ENCODE measurements at places on chromosomes 6 and 20. TPM values are rescaled to one million over a fixed set of nuclear protein-coding genes. Genes with fewer than 3 reads are reported as not detected.
A peak's percentile ranks its signal among the peaks of the same experiment; 100 is the strongest.

CCN6 gene
- total RNA-seq, result not detected

GRCh38 chr20:19940988-19941460 lies 76.1 kb upstream of the NAA20 start:
- H3K27ac ChIP-seq, result no peak overlapping the region
- no peak overlapping the region for H3K4me3 ChIP-seq
- H3K36me3 ChIP-seq, result no peaks in the 10 kb centered on the region
- DNase-seq, result no peak
- no peaks in the 10 kb centered on the region for H3K27me3 ChIP-seq

LGSN gene
- total RNA-seq, result 0.45 TPM

DNA sequence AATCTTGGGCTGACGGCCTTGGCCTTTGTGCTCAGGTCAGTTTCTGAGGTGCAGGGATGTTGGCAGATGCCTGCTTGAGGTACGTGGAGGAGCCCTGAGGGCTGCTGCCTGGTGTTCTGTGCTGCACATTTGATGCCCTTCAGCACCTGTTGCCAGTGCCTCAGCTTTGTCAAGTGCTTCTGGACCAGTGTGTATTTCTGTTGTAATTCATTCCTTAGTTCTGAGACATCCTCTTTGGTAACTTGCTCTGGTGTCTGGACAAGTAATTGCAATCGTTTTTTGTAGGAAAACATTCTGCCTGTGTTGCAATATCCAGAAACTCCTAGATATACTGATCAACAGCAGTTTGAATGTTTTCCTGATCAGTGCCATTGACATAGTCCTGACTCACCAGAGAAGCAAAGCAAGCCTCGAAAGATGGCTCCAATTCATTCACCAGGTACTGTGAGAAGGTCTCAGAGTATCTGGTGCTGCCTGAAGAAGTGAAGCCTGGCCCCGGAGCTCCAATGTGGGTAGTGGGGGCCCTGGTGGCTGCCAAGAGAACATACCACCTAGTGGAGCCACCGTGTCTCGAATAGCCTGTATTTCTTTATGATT lies 26.7 kb downstream of the ZNF337 start:
- peak; percentile 65 for DNase-seq
- H3K4me1 ChIP-seq, result no peaks in the 10 kb centered on the region
- 0 out of 2 replicates have a peak, but pooled peaks cover 3% of the 10 kb centered on the region for H3K36me3 ChIP-seq
- H3K27ac ChIP-seq, result no peak overlapping the region
- no peak overlapping the region for H3K4me3 ChIP-seq

STMND1 gene
- not detected for total RNA-seq

DNA sequence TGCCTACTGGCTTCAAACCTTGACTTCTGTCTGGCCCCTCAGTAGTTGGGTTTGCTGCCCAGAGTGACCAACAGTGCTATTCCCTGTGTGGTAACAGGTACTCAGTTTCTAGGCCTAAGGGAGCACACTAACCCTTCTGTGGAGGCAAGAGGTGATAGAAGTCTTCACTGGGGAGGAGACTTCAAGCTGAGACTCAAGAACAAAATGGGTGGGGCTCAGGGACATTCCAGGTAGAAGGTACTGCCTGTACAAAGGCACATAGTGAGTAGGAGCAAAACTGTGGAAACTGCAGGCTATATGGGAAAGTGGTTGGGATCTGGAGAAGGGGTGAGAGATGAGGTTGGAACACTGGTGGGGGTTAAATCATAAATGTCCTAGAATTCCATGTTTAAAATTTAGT lies 2.3 kb upstream of the SCAND1 start:
- H3K4me3 ChIP-seq, result no peak overlapping the region
- H3K4me1 ChIP-seq, result peaks cover 14% of the 10 kb centered on the region
- H3K27me3 ChIP-seq, result no peaks in the 10 kb centered on the region
- H3K36me3 ChIP-seq, result no peaks in the 10 kb centered on the region

GRCh38 chr20:23190557-23190956 lies 104.4 kb upstream of the CD93 start:
- H3K27ac ChIP-seq, result no peak overlapping the region
- no peaks in the 10 kb centered on the region for H3K36me3 ChIP-seq
- no peak for DNase-seq
- H3K27me3 ChIP-seq, result no peaks in the 10 kb centered on the region

- H3K4me1 ChIP-seq, result no peaks in the 10 kb centered on the region
- no peaks in the 10 kb centered on the region for H3K27me3 ChIP-seq
- no peak overlapping the region for H3K27ac ChIP-seq
Measured at GRCh38 chr20:25306991-25307903, 59.4 kb downstream of the PYGB start.

GRCh38 chr20:58344741-58345140 lies 35.2 kb downstream of the RAB22A start:
- no peaks in the 10 kb centered on the region for H3K27me3 ChIP-seq
- H3K27ac ChIP-seq, result no peak overlapping the region
- H3K36me3 ChIP-seq, result no peaks in the 10 kb centered on the region
- H3K4me3 ChIP-seq, result no peak overlapping the region
- no peak for DNase-seq
- H3K4me1 ChIP-seq, result peaks cover 20% of the 10 kb centered on the region

RGS17 gene
- total RNA-seq, result 12.1 TPM

DNA sequence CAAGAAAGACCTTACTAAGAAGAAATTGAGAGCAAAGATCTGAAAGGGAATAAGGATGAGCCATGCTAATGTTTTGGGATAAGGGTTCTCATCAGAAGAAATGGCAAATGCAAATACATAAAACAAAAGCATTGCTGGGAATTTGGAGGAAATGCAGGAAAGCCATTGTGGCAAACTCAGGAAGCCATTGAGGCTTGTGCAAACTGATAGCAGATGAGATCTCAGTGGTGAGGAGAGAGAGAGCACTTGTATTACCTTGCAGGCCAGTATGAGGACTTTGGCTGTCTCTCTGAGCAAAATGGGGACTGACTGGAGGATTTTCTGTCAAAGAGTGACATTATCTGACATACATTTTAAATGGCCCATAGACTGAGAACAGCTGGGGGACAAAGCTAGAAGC lies 103.0 kb downstream of the ADGRB3 start:
- H3K36me3 ChIP-seq, result no peaks in the 10 kb centered on the region
- peak overlapping the region; percentile 2 for H3K27ac ChIP-seq

HLA-DPB1 gene
- 37.6 TPM for total RNA-seq

DNA sequence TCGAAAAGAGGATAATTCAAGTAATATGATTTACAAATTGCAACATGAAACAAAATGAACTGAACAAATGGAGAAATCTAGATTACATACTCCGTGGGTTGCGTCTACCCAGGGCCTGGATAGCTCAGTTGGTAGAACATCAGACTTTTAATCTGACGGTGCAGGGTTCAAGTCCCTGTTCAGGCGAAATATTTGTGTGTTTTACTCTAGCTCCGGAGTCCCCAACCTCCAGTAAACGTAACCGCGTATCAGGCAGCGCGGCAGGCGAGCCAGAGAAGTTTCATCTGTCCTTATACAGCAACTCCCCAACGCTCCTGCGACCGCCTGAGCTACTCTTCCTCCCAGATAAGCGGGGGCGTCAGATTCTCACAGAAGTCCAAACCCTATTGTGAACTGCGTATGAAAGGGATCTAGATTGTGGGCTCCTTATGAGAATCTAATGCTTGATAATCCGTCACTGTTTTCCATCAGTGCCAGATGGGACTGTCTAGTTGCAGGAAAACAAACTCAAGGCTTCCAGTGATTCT lies 176.1 kb downstream of the TRIM27 start:
- peak overlapping the region; percentile 56 for H3K4me3 ChIP-seq
- H3K4me1 ChIP-seq, result peaks cover 25% of the 10 kb centered on the region
- no peaks in the 10 kb centered on the region for H3K36me3 ChIP-seq

PAX1 gene
- total RNA-seq, result not detected

- no peaks in the 10 kb centered on the region for H3K4me1 ChIP-seq
- no peak for DNase-seq
- H3K27me3 ChIP-seq, result no peaks in the 10 kb centered on the region
- no peak overlapping the region for H3K4me3 ChIP-seq
- no peak overlapping the region for H3K27ac ChIP-seq
Measured at GRCh38 chr20:20065361-20065760, 13.0 kb downstream of the CFAP61 start.

DNA sequence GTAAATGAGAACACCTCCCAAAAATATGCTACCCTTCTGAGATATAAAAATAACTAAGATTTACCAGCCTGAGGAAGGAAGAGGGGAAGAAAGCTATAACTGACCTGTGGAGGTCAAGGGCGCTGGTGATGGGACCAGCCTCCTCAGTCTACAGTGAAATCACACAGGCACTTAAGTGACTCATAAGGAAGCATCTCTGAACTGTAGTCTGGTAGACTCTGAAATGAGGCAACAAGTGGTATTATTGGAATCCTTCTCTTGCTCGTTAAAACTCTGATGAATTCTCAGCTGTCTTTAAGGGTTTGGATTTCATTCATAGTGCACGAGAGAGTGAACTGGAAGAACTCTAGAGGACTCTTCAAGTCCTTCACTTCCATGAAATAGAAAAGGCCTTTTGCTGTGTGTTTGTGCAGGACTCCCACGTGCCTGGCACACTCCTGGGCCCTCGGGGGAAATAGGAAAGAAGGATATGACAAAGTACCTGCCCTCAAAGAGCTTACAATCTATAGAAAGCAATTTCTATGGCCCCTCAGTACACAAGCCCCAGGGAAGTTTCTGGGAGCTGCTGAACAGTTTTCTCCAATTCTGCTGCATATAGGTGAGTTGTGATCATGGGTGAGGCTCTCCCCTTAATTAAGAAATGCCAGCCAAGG lies 231.8 kb upstream of the RREB1 start:
- no peaks in the 10 kb centered on the region for H3K27me3 ChIP-seq
- no peak overlapping the region for H3K4me3 ChIP-seq
- no peak overlapping the region for H3K27ac ChIP-seq
- no peaks in the 10 kb centered on the region for H3K4me1 ChIP-seq
- DNase-seq, result no peak

JPH2 gene
- total RNA-seq, result 0.78 TPM

DNA sequence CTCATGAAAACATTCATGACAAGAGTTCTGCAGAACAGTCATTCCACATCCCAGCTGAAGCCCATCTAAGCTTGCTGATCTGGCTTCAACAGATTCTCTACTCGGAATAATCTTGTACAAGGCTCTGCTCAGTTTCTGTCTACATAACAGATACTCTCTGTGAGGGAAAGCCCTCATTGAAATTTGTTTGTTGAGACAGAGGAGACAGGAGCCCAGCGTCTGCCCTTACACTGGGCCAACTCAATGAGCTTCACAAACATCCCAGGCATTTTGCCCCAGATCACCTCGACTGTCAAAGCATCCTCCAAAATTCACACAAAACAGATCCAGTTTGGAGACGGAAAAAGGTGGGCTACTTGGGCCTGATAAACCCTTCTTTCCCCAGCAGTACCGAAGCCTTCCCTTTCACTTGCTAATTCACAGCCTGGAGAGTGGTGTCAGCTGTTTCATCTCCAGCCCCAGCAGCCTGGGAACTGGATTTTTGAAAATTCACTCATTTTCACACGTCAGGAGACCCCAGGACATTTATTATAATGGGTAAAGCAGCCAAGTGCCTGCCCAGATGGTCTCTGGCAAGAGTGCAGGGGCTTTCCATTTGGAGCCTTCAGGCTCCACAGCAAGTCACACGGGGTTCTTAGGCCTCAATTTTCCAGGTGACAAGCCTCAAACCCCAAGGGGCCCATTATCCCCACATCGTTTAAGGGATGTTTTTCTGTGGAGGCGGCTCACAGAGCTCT lies 7.3 kb downstream of the CCDC167 start:
- 0 out of 2 replicates have a peak overlapping the region, but pooled peaks have one; percentile 50 for H3K27ac ChIP-seq
- no peak overlapping the region for H3K4me3 ChIP-seq
- no peaks in the 10 kb centered on the region for H3K27me3 ChIP-seq
- DNase-seq, result peak; percentile 52
- no peaks in the 10 kb centered on the region for H3K36me3 ChIP-seq
- peaks cover 15% of the 10 kb centered on the region for H3K4me1 ChIP-seq

- H3K4me1 ChIP-seq, result no peaks in the 10 kb centered on the region
- H3K36me3 ChIP-seq, result no peaks in the 10 kb centered on the region
- no peak overlapping the region for H3K27ac ChIP-seq
- H3K4me3 ChIP-seq, result no peak overlapping the region
Measured at GRCh38 chr6:3825851-3826581, 23.2 kb upstream of the FAM50B start.

DNA sequence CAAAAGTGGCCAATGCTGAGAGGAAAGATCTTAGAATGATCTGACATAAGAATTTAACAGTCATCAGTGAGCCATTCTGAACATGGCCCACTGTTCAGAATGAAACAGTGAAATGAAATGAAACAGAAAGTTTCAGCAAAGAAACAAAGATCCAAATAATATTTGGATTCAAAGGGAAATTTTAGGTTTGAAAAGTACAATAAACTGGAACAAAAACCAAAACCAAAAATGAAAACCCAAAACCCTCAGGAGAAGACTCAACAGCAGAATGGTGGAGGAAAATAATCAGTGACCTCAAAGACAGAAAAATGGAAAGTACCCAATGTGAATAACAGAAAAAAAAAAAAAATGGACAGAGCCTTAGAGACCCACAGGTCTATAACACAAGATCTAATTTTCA lies 66.1 kb upstream of the EMILIN3 start:
- no peak overlapping the region for H3K4me3 ChIP-seq
- no peak overlapping the region for H3K27ac ChIP-seq
- peaks cover 22% of the 10 kb centered on the region for H3K36me3 ChIP-seq
- DNase-seq, result no peak
- no peaks in the 10 kb centered on the region for H3K4me1 ChIP-seq

- no peak for DNase-seq
- no peak overlapping the region for H3K27ac ChIP-seq
- H3K4me1 ChIP-seq, result no peaks in the 10 kb centered on the region
- H3K36me3 ChIP-seq, result no peaks in the 10 kb centered on the region
Measured at GRCh38 chr6:71368284-71368683, 79.7 kb downstream of the OGFRL1 start.

GRCh38 chr6:13834790-13835189 lies 20.4 kb upstream of the MCUR1 start:
- no peak for DNase-seq
- no peak overlapping the region for H3K27ac ChIP-seq
- H3K27me3 ChIP-seq, result no peaks in the 10 kb centered on the region
- H3K36me3 ChIP-seq, result no peaks in the 10 kb centered on the region
- H3K4me3 ChIP-seq, result no peak overlapping the region

- H3K36me3 ChIP-seq, result no peaks in the 10 kb centered on the region
- no peak overlapping the region for H3K4me3 ChIP-seq
- peaks cover 29% of the 10 kb centered on the region for H3K4me1 ChIP-seq
- DNase-seq, result peak; percentile 42
Measured at GRCh38 chr20:31596831-31597480, 8.1 kb upstream of the ID1 start.

GRCh38 chr20:11271319-11271718 lies 597.5 kb upstream of the JAG1 start:
- no peak overlapping the region for H3K27ac ChIP-seq
- no peaks in the 10 kb centered on the region for H3K36me3 ChIP-seq
- no peak overlapping the region for H3K4me3 ChIP-seq
- DNase-seq, result peak; percentile 84
- H3K27me3 ChIP-seq, result no peaks in the 10 kb centered on the region

PRR18 gene
- 0.08 TPM for total RNA-seq

GRCh38 chr6:144174006-144174405 lies 23.7 kb downstream of the STX11 start:
- no peak for DNase-seq
- no peaks in the 10 kb centered on the region for H3K4me1 ChIP-seq

SAMD5 gene
- 0.08 TPM for total RNA-seq

NKAIN4 gene
- 16.0 TPM for total RNA-seq

Data from GM23338 (cell line).